ENCODE measurements at places on chromosomes 6 and 20. TPM values are rescaled to one million over a fixed set of nuclear protein-coding genes. Genes with fewer than 3 reads are reported as not detected.

DNA sequence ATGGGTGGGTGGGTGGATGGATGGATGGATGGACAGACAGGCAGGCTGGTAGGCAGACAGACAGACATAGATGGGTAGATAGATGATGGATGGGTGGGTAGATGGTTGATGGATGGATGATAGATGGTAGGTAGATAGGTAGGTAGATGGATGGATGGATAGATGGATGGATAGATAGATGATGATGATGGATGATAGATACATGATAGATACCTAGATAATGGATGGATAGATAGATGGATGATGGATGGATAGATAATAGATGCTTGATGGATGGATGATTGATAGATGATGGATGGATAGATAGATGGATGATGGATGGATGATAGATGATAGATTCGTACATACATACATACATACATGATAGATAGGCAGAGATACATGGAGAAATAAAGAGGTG, 368.1 kb downstream of the CDH4 start:
- no peaks in the 10 kb centered on the region for H3K4me1 ChIP-seq
- no peak for DNase-seq
- H3K4me3 ChIP-seq: no peak overlapping the region
- peaks cover 4% of the 10 kb centered on the region for H3K27me3 ChIP-seq
- H3K27ac ChIP-seq: no peak overlapping the region

DNA sequence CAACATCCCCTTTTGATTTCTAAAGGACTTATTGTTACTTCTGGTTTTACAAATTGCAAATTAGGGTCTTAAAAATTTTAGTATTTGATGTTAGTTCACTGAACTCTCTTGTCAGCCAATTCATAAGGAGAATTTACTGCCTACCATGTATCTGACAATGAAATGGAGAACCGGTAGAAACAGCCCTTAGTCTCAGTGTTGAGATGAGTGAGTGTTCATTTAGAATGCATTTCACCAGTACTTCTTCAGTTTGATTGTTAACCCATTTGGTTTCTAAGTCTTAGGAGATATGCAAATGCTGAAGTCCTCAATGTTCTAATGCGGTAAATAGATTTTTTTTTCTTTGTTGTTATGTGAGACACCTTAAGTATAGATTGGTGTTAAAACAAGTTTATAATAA, 616.3 kb upstream of the FLRT3 start:
- no peaks in the 10 kb centered on the region for H3K4me1 ChIP-seq
- no peak overlapping the region for H3K27ac ChIP-seq
- no peaks in the 10 kb centered on the region for H3K27me3 ChIP-seq
- no peaks in the 10 kb centered on the region for H3K36me3 ChIP-seq

DNA sequence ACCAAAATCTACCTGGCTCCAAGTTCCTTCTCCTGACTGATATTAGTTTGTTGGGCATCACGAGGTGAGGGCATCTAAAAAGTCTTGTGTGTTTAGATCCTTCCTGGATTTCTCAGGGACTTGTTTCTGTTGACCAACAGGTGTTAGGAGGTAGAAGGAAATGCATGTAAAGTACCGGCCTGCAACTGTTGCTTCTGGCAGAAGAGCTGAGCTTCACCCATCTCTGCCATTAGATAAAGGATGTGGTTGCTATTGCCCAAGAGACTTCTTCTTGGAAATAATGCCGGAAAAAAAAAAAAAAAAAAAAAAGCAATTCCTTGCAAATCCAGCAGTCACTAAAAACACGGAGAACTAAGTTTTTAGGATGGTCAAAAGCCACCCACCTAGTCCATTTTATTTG, 303.1 kb downstream of the CDH26 start:
- no peaks in the 10 kb centered on the region for H3K27me3 ChIP-seq
- DNase-seq: no peak
- no peaks in the 10 kb centered on the region for H3K36me3 ChIP-seq
- no peak overlapping the region for H3K4me3 ChIP-seq

GRCh38 chr20:19288061-19288460, 75.6 kb downstream of the SLC24A3 start:
- H3K4me3 ChIP-seq: no peak overlapping the region
- H3K27ac ChIP-seq: no peak overlapping the region
- DNase-seq: no peak
- no peaks in the 10 kb centered on the region for H3K36me3 ChIP-seq

DNA sequence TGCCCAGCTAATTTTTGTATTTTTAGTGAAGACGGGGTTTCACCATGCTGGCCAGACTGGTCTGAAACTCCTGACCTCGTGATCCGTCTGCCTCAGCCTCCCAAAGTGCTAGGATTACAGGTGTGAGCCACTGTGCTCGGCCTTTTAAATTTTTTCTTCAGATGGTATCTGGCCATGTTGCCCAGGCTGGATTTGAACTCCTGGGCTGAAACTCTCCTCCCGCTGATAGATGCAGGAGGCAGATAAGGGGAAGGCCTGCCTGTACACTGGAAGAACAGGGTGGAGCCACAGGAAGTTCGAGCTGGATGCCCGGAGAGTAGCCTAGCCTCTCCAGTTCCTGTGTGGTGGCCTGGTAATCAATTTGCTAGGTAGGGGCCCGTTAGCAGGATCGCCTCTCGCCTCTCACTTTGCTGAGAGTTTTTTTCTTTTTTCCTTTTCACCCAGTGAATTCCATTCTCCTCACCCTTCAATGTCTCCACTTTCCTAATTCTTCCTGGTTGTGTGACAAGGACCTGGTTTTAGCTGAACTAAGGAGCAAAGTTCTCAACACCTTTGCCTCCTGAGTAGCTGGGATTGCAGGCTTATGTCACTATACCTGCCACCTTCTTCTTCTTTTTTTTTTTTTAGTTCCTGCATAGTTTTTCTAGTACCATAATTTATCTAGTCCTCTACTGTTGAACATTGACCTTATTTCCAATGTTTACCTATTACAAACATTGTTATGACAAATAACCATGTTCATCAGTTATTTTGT, 19.4 kb upstream of the ITCH start:
- H3K27ac ChIP-seq: no peak overlapping the region
- no peaks in the 10 kb centered on the region for H3K36me3 ChIP-seq
- H3K4me3 ChIP-seq: no peak overlapping the region
- no peaks in the 10 kb centered on the region for H3K27me3 ChIP-seq

- DNase-seq: no peak
- H3K4me3 ChIP-seq: no peak overlapping the region
- H3K27me3 ChIP-seq: no peaks in the 10 kb centered on the region
- H3K36me3 ChIP-seq: no peaks in the 10 kb centered on the region
- H3K27ac ChIP-seq: no peak overlapping the region
- no peaks in the 10 kb centered on the region for H3K4me1 ChIP-seq
Measured at GRCh38 chr6:8831366-8832152, 396.2 kb upstream of the SLC35B3 start.

SERPINB1 gene
- total RNA-seq: 29.3 TPM

ADGRF1 gene
- not detected for total RNA-seq

LRRC73 gene
- total RNA-seq: 0.87 TPM

Data from heart right ventricle (tissue), 16 donors.